Activated CD4-positive, alpha-beta memory T cell treated with anti-CD3 and anti-CD28 coated beads, Interleukin-2, amount 10 ng/mL, durations not matched to agents 7 days and 5 days (primary cell): ENCODE measurements at places on chromosomes 7 and 10. TPM values are rescaled to one million over a fixed set of nuclear protein-coding genes. Genes with fewer than 3 reads are reported as not detected.
A peak's percentile ranks its signal among the peaks of the same experiment; 100 is the strongest.

DNA sequence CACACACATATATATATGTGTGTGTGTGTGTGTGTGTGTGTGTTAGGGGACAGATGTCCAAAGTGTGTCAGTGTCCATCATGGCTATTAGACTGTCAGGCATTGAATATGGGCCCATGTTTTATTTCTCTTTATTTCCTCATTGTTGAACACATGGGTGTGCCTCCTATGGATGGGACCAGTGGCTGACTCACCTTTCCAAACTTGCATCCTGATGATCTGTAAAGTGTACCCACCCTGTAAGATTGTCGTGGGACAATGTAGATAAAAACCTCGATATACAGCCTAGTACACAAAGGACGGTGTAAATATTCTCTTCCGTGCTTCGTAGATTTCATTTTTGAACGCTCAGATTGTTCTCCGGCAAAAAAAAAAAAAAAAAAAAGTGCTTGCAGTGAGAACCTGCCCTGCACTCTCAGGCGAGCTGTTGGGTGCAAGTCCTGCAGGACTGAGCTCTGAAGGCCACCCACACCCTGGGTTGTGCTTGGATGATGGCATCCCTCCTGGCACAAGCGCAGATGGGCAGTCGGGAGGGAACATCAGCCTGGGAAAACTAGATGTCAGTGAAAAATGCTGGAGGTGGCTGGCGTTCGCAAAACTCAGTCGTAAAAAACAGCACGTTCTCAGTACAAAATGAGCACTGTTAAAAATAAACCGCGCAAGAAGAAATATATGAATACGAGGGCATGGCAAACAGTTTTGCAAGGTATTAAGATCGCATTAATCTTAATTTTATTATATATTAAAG is 166.9 kb downstream of the CUX1 start:
- H3K4me1 ChIP-seq, result no peaks in the 10 kb centered on the region
- H3K36me3 ChIP-seq, result no peaks in the 10 kb centered on the region
- no peak overlapping the region for H3K27ac ChIP-seq
- no peak for DNase-seq

DNA sequence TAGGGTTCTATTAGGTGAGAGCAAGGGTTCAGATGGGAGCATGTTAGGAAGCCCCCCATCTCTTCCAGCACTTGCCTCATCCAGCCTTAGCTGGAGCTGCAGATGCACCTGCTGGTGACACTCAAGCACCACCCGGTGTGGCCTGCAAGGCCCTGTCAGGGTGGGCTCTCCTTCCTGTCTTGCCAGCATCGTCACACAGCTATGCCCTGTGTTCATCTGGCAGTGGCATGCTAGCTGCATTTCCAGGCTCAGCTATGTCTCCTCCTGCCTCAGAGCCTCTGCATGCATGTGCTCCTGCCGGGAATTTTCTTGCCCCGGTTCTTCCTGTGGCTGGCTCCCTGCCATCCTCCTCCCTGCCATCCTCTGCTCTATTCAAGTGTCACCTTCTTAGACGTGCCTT is 129.7 kb upstream of the KLF6 start:
- H3K36me3 ChIP-seq, result no peaks in the 10 kb centered on the region
- no peaks in the 10 kb centered on the region for H3K27me3 ChIP-seq
- no peak overlapping the region for H3K4me3 ChIP-seq
- H3K4me1 ChIP-seq, result peaks cover 3% of the 10 kb centered on the region
- DNase-seq, result no peak

- no peak overlapping the region for H3K4me3 ChIP-seq
- peaks cover 20% of the 10 kb centered on the region for H3K36me3 ChIP-seq
- H3K27me3 ChIP-seq, result peaks cover 26% of the 10 kb centered on the region
- H3K4me1 ChIP-seq, result peaks cover 15% of the 10 kb centered on the region
- no peak for DNase-seq
Observed at GRCh38 chr10:102405632-102406031, 10.1 kb downstream of the NFKB2 start.

- no peak for DNase-seq
- H3K27me3 ChIP-seq, result peaks cover 3% of the 10 kb centered on the region
- no peak overlapping the region for H3K4me3 ChIP-seq
- no peak overlapping the region for H3K27ac ChIP-seq
- no peaks in the 10 kb centered on the region for H3K4me1 ChIP-seq
- H3K36me3 ChIP-seq, result peaks cover 2% of the 10 kb centered on the region
Observed at GRCh38 chr7:21524680-21525079, 18.2 kb upstream of the DNAH11 start.

- no peak overlapping the region for H3K27ac ChIP-seq
- H3K4me3 ChIP-seq, result no peak overlapping the region
- no peaks in the 10 kb centered on the region for H3K36me3 ChIP-seq
- H3K4me1 ChIP-seq, result peaks cover 18% of the 10 kb centered on the region
- DNase-seq, result no peak
Observed at GRCh38 chr7:151251328-151251688, 2.8 kb upstream of the SMARCD3 start.

- no peak for DNase-seq
- H3K4me3 ChIP-seq, result no peak overlapping the region
- no peak overlapping the region for H3K27ac ChIP-seq
- no peaks in the 10 kb centered on the region for H3K4me1 ChIP-seq
- H3K36me3 ChIP-seq, result no peaks in the 10 kb centered on the region
- no peaks in the 10 kb centered on the region for H3K27me3 ChIP-seq
Observed at GRCh38 chr7:39249635-39250152, 272.0 kb downstream of the POU6F2 start.

GRCh38 chr10:78357141-78358063 is 323.7 kb downstream of the RPS24 start:
- no peaks in the 10 kb centered on the region for H3K27me3 ChIP-seq
- no peak overlapping the region for H3K27ac ChIP-seq
- H3K36me3 ChIP-seq, result no peaks in the 10 kb centered on the region
- DNase-seq, result no peak

DNA sequence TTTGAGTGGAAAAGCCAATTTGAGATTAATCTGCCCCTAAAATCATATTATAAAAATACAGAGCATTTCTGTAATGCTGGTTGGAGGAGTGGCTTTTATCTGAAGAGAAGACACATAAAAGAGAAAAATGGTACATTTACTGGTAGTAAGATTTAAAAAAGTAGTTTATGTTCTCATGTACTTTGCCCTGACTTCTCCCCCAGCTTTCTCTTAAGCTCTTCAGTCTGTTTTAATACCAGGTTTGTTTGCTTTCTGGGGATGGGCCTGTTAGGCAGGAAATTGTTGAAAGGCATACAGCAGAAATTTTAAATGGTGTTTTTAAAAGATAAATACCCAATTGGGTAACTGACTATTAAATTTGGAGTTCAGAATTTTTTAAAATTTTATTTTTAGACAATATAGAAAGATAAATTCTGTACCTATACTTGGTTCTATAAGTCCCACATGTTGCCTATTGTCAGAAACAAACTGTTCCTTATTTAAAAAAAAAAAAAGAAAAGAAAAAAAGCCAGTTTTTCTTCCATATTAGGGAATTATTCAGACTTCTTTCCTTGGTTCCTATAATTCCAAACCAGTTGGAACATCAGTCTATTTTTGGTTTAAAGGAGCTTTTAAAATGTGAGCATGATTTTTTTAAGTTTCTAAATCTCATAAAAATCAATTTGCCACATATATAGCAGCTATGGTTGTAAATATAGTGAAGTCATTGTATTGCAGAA is 136.6 kb downstream of the ARID5B start:
- no peak overlapping the region for H3K4me3 ChIP-seq
- peak overlapping the region; percentile 74 for H3K27ac ChIP-seq
- no peak for DNase-seq
- no peaks in the 10 kb centered on the region for H3K27me3 ChIP-seq
- peaks cover 43% of the 10 kb centered on the region for H3K36me3 ChIP-seq

DNA sequence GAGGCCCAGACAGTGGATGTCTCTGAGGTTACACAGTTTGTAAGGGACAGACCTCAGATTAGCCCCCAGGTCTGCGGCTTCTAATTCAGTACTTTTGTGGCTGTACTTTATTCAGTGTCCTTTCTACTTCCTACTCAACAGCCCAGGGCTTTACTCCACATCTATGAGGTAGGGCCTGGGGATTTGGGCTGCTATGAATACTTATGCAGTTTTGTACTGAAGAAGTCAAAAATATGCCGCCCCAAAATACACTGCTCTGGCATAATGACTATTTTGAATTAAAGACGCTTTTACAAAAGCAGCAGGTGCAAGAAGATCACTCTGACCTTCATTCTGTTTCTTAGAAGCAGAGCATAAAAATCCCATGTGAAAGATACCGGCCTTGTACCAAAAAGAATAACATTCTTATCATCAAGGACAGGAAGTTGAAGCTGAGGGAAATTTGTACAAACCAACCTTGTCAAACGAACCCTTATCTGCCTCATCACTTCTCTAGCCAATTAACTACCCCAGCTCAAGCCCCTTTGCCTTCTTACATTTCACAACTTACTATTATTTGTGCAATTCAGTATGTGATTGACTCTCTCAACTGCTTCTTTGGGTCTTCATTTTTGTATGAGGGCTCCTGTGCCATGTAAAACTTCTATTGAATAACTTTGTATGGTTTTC is 26.1 kb upstream of the TRUB1 start:
- H3K4me1 ChIP-seq, result peaks cover 45% of the 10 kb centered on the region
- peaks cover 1% of the 10 kb centered on the region for H3K27me3 ChIP-seq
- peak overlapping the region; percentile 72 for H3K27ac ChIP-seq
- no peak for DNase-seq

RADIL gene
- not detected for total RNA-seq

OPN4 gene
- total RNA-seq, result not detected

GRCh38 chr10:127194111-127194510 is 2.3 kb downstream of the INSYN2A start:
- no peak overlapping the region for H3K27ac ChIP-seq
- H3K4me3 ChIP-seq, result no peak overlapping the region
- H3K4me1 ChIP-seq, result no peaks in the 10 kb centered on the region
- no peak for DNase-seq

DNA sequence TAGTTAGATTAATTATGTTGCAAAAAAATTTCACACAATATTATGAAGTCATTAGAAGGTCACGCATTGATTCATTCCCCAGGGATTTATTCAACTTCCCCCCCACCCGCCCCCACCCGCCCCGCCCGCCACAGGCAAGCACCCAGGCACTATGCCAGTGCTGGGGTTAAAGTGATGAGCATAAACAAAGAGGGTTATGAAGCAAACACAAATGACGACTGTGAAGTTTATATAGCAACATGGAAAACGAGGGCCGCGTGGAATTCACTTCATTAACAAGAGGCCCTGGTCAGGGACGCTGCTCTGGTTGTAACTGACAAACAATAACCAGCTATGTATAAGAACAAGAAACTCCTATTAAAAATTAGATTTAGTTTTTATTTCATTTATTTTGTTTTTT is 656.5 kb upstream of the COBL start:
- no peaks in the 10 kb centered on the region for H3K27me3 ChIP-seq
- H3K4me3 ChIP-seq, result no peak overlapping the region
- H3K36me3 ChIP-seq, result no peaks in the 10 kb centered on the region
- DNase-seq, result no peak

- no peaks in the 10 kb centered on the region for H3K27me3 ChIP-seq
- no peak overlapping the region for H3K4me3 ChIP-seq
- no peak overlapping the region for H3K27ac ChIP-seq
- H3K4me1 ChIP-seq, result no peaks in the 10 kb centered on the region
Observed at GRCh38 chr7:137325927-137326326, 17.6 kb downstream of the PTN start.

TFEC gene
- 0.05 TPM for total RNA-seq

- H3K4me3 ChIP-seq, result no peak overlapping the region
- H3K27me3 ChIP-seq, result no peaks in the 10 kb centered on the region
- DNase-seq, result no peak
- no peak overlapping the region for H3K27ac ChIP-seq
- H3K36me3 ChIP-seq, result no peaks in the 10 kb centered on the region
Observed at GRCh38 chr7:132516042-132516840, 60.0 kb downstream of the PLXNA4 start.

- DNase-seq, result no peak
- H3K4me3 ChIP-seq, result no peak overlapping the region
- no peaks in the 10 kb centered on the region for H3K4me1 ChIP-seq
Observed at GRCh38 chr7:155896531-155897263, 84.4 kb upstream of the SHH start.

DNA sequence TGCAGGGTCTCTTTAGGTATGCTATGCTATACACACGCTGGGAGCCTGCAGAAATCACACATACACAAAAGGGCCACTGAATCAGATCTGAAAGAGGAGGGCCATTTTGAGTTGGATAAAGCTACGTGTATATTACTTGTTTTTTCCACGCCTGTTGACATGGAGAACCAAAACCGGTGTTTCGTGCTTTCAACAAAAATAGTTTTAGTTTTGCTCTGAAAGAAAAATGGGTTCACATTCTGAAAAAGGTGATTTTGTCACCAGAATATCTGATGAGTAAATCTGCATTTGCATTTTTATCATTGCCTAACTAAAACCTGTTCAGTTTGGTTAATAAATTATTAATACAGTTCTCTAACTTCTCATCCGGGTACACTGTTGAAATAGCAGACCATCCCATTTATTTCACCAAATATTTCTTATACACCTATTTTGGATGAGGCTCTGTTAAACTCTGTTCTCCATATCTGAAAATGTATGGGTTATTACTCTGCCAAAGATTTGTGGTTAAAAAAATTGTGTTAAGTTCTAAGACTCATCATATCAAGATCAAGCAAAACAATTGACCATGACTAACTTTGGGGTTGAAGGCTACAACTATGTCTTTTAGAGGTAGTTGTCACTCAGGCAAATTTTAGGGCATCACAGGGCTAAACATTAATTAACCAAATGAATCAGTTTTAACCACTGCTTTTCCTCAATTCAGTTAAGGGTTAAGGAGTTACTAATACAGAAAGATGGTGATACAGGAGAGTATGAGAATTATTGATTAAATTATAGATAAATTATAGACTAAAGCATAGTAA is 101.2 kb upstream of the RPA3 start:
- H3K36me3 ChIP-seq, result peaks cover 20% of the 10 kb centered on the region
- peaks cover 39% of the 10 kb centered on the region for H3K4me1 ChIP-seq
- DNase-seq, result no peak
- no peaks in the 10 kb centered on the region for H3K27me3 ChIP-seq
- H3K27ac ChIP-seq, result no peak overlapping the region
- no peak overlapping the region for H3K4me3 ChIP-seq

REPIN1 gene
- 45.9 TPM for total RNA-seq

SDK1 gene
- 0.05 TPM for total RNA-seq

GRCh38 chr10:78588194-78588811 is 480.5 kb upstream of the ZMIZ1 start:
- H3K4me3 ChIP-seq, result no peak overlapping the region
- peaks cover 1% of the 10 kb centered on the region for H3K27me3 ChIP-seq
- H3K4me1 ChIP-seq, result no peaks in the 10 kb centered on the region
- no peak for DNase-seq

- no peaks in the 10 kb centered on the region for H3K4me1 ChIP-seq
- H3K27ac ChIP-seq, result no peak overlapping the region
- no peak for DNase-seq
- no peaks in the 10 kb centered on the region for H3K27me3 ChIP-seq
- H3K4me3 ChIP-seq, result no peak overlapping the region
Observed at GRCh38 chr10:5953676-5954075, 23.7 kb downstream of the IL15RA start.
